ENCODE measurements at places on chromosomes 5 and 9.

DNA sequence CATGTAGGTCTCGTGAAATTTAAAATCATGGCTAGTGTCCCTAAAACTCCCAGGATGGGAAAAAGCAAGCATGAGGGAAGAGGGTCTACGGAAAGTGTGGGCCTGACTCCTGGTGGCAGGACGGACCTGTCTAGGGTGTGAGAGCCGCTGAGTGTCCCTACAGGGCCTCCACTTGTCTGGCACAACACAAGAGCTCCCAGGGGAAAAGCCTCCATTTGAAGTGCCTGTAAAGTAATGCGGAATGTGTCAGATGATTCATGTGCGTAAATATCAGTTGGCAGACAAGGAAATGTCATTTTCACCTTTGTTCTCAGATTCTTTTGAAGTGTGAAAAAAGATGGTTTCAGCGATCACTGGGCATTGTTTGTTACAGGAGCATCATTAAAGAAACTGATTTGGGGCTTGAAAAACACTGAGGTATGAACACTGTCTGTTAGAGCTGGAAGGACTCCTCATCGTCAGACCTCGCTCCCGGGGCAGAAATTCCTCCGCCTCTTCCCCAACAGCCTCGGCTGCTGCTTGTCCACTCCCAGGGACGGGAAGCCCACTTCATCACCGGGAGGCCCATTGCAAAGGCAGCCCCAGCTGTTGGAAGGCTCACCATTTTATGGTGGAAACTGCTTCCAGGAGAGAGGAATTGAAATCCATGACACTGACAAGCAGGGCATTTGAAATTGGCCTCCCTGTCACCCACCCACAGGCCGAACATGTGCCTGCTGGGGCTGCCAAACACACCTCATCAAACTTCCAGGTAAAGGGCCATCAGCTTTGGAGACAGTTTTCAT lies 240.8 kb downstream of the FSTL4 start:
- DNase-seq = no peak

DNA sequence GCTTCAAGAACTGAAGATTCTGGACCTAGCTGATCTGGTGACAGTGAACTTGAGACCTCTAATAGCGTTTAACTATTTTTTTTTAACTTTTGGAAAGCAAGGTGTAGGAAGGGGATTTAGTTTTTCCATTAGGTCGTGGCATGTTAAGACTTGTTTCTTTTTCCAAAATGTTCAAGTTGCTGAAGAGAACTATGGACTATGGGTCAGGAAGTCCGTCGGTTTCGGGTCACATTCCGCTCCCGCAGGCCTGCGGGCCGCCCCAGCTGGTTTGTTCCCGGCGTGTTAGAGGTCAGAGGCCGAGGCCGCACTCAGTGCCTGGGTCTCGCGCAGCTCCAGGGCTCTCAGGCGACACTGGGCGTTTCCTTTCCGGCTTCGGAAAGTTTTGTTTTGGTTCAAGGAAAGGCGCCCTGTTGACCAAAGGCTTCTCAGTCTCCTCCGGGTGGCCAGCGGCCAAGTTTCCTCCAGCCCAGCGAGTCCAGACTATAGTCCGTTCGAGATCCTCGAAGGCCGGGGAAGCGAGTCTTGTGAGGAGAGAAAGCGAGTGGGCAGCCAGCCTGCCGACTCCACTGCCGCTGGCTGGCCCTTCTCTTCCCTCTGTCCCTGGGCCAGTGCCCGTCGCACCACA lies 586 bp upstream of the FCHO2 start:
- no peak for DNase-seq

DNA sequence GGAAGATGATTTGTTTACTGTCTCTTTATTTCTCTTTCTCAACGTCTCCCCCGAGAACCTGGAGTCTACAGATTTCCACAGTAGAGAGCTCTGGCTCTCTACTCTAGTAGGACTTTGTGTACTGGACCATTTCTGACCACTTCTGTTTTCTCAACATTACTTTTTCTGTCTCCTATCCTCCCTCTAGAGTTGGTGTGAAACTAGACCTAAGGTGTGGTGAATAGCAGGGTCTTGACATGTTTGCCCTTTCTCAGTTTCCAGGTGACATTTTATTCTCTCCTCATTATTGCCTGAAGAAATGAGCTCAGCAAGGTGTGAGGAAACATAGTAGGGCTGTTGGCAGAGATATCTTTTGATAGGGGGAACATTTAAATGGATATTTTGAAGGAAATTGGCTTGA lies 62.1 kb upstream of the IL6ST start:
- DNase-seq = no peak

DNA sequence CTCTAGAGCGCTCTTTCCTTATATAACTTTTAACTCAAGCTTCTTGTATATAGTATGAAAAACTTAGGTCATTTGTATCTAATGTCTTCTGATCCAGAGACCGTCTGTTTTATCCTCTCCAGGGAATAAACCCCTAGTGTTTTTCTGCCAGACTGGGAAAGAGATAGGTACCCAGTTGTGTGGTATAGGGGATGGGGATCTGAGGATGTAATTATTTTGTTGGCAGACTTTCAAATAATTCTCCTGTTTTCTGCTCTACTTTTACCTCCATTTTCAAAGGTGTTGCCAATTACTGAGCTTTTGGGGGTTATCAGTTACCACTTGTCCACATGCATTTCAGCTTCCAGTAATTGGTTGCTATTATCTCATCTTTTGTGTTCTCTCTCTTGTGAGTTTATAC lies 17.9 kb downstream of the CCDC171 start:
- no peak for DNase-seq

DNA sequence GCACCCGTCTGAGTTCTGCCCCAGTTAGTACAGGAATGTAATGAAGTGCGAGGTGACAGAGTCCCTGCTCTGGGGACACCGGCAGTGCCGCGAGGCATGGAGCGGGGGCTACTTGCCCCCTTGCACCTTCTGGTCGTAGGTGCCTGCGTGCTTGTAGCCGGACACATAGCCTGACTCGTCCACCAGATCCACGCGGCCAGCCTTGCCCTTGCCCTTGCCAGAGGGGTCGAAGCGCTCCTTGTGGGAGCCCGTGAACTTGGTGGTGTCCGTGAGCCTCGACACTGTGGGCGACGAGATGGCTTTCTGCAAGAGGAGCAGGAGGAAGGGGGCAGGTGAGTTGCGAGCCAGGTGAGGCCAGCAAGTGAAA lies 28.2 kb downstream of the TPPP start:
- DNase-seq = no peak

DNA sequence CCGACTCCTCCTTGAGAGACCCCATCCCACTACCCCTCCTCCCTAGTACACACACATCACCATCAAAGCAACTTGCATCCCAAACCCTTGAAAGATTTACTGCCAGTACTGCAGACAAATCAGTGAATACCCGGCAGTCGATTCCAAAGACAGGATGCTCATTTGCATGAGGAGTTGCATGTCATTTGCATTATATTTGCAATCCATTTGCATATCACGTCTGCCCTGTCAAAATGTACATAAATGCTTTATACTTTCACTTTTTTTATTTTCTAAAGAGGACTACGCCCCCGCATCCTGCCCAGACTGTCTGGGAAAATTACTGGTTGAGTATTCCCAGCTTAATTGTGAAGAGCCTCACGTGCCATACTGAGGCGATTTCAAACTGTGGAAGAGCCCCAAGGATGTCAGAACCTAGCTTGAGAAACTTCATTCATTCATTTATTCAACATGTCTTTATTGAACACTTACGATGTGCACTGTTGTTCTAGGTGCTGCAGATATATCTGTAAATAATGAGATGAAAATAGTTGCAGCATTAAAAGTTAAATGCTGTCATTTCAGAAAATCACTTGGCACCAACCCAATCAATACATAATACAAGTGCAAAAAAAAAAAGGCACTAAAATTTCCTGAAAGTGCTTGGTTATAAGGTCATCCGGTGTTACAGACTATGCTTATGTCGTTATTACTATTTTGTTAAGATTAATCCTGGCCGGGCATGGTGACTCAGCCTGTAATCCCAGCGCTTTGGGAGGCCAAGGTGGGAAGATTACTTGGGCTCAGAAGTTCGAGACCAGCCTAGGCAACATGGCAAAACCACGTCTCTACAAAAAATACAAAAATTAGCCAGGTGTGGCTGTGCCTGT lies 17.2 kb upstream of the SIL1 start:
- DNase-seq = no peak

- DNase-seq = no peak
Measured at GRCh38 chr9:109802491-109802890, 22.5 kb downstream of the PALM2AKAP2 start.

- DNase-seq = no peak
Measured at GRCh38 chr5:141513627-141514329, 24.9 kb downstream of the PCDHGC5 start.

GRCh38 chr5:54018438-54018837 lies 291.9 kb downstream of the ARL15 start:
- DNase-seq = no peak

Data from NCI-H524 treated with DMSO at 0.1 percent for 48 hours (cell line).